ENCODE measurements at places on chromosomes 5 and 9.

DNA sequence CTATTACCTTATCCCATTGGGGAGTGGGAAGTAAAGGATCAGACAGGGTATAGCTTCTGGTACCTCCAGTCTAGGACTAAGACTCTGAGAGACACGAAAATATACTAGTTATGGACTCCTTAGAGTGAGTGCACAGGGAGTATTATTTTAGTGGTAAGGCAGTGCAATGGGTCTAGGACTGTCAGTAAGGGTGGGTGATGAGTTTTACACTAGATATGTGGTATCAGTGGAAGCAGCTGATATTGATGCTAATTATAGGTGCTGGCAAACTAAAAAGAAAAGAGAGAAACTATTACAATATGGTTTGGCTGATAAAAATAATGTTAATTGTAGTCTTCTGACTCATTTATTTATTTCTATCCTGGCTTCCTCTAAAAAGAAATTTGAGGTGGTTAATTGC lies 118.6 kb downstream of the UNC13B start:
- DNase-seq: no peak

DNA sequence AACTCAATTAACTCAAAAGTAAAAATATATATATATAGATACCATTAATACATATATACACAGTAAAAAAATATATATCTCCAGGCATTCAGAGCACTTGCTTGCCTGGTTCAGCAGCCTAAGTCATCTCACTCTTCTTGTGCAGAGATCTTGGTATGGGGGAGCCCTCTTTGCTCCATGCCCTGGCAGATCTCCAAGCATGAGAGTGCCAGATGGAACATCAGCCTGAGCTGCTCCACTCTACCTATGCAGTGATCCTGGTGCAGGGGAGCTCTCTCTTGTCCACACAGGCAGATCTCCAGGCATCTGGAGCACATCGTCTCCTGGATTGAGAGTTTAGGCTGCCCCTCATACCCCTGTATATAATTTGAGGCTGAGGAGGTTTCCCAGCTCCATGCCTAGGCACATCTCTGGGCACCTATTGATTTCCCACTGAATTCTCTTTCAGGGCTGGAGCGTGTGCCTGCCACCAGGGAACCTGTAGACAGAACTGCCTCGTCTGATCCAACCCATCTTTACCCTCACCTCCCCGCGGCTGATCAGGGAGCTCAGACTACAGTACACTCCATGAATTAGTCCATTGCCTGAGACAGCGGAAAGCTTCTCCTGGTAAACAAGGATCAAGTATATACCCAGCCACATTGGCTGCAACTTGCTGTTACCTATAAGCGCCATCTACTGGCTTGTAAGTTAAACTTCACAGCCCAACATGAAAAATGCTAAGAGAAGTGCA lies 342.4 kb upstream of the GRIA1 start:
- DNase-seq: no peak

GRCh38 chr5:150046031-150046430 lies 40.3 kb downstream of the CSF1R start:
- DNase-seq: no peak

DNA sequence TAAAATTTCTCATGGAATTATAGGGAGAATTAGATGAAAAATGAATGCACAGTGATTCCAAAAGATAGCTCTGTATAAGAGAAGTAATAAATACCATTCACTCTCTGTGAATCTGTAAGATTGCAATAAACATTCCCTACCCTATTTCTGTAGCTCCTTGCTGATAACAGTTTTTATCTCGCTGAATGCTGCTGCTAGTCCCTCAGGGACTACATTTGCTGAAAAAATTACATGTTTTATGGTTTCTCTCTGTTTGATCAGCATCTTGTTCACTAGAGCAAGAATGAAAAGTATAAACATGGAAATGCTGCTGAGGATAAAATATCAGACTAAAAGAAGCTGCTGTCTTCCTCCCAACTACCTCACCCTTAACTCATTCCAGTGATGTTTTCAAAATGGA lies 44.3 kb upstream of the TYRP1 start:
- no peak for DNase-seq

GRCh38 chr5:144232285-144232684 lies 61.6 kb downstream of the KCTD16 start:
- DNase-seq: no peak

DNA sequence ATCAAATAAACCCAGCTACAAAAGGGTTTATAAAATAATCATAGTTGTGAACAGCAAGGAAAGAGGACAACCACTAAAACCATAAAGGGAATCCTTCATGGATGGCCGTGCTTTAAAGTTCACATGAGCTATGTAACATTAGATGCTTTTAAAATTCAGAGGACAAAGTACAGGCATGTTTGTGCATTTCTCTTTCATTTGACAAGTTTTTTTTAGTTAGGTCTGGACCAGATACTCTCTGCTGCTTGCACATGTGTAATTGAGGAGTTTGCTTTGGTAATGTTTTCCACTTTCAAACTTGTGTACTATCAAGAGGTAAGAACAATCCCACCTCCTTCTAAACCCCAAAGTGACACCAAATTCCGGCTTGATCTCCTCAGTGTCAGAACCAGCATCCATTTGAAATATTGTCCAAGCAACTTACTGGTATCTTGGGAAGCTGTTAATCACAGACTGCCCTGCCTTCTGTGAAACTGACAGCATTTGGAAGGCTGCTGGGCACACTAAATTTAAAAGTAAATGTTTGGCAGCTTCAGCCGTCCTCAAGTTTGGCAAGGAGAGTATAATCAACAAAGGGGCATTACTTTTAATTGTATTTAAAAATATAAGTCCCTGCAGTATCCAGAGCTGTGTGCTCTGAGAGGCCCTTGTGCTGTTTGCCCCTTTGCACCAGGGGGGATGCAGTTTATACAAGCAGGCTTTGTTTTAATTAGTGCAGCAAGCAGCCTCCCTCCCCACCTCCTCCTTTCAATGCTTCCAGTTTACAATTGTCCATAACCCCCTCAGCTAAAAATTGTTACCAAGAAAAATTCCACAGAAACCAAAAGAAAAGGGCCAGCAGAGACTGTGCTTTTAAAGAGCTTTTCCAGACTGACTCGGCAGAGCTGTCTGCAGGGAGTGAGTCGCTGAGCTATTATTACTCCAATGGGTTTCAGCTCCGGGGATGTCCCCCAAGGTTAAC lies 328.3 kb upstream of the MPDZ start:
- no peak for DNase-seq

DNA sequence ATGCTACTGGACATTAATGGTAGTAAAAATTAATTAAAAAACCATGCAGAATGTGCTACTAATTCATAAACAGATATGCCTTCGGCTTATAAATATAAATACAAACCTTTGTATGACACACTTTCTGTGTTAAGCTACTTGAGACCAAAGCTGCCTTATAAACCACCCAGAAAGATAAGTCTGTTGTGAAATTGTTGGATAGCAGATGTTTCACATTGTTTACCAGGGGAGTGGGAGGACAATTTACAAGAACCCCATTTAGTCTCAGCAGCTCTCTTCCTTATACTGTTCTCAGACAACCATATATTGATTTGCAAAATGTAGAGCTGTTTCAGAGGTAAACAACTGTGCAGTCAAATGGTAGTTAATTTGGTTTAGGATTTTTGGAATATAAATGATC lies 524.4 kb downstream of the PRR16 start:
- no peak for DNase-seq

DNA sequence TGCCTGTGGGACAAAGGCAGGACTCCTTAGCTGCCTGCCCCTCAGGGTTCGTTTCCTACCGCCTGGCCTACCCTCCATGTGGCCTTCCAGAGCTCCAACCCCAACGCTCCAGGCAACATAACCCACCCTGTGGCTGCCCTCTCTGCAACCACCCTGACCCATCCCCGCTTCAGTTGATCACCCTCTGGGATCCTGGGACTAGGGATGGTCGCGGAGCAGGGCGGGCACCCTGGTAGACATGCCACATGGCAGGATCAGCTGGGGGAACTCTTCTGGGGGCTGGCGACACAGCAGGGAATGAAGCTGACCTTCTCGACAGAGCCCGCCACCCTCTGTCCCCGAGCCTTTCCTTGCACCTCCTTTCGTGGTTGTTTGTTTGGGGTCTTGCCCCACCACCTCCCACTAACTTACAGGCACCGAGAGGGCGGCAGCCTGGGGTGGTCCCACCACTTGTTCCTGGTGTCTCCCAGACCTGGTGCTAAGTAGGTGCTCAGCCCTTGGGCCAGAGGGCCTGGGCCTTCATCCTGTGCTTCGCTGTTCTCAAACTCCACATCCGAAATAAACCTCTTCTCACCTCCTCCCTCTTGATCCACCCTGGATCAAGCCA lies 243.1 kb downstream of the PBX3 start:
- DNase-seq: no peak

GRCh38 chr5:37850226-37850865 lies 10.5 kb upstream of the GDNF start:
- DNase-seq: no peak

DNA sequence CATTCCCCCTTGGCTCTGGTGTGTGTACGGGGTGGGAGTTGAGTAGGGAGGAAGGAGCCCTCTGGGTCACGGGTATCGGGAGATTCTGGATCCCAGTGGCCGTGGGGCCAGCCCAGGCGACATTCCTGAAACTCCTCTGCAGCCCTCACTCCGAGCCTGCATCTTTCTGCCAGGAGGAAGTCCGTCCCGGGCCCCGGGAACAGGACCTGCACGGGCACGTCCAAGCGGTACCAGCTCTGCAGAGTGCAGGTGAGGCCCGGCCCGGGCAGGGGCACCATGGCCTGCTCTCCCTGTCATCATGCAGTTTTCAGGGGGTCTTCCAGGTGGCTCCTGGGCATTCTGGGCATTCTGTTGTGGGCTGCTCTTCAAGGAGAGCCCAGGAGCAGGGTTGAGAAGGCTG lies 3.7 kb downstream of the ADAMTSL2 start:
- DNase-seq: no peak

DNA sequence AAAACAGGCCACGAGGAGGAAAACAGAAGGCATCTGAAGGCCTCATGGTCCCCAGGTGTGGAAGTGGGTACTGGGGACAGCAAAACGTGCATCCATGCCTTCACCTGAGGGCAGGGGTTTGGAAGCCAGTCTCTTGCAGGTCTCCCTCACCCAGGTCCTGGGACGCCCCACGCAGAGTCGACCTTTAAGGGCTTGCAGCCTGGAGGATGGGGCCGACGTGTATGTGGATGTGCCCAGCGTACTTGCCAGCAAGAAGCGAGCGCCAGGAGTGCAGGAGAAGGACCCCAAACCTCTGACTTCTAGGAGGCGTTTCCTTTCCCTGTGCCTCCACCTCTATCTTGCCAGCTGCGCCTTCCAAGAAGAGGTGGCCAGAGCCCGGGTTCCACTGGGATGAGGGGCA lies 65.9 kb downstream of the OTULIN start:
- no peak for DNase-seq

- DNase-seq: no peak
Observed at GRCh38 chr5:170275376-170275994, 22.1 kb downstream of the LCP2 start.

DNA sequence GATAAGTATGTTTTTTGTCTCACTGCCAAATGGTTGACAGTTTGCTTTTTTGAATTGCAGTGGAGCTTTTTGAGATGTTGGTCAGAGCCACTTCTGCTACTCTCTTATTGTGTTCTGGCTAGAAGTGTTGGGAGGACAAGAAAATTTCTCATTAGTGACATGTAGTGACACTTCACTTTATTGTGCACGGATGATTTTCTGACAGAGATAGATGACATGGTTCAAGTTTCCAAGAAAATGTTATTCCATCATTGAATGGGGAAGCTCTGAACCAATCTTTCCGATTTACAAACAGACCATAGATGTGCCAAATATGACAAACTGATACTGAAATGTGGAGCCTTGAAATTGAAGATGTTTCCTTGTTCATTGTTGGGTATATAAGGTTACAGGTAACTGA lies 558.9 kb upstream of the WWC1 start:
- DNase-seq: no peak

DNA sequence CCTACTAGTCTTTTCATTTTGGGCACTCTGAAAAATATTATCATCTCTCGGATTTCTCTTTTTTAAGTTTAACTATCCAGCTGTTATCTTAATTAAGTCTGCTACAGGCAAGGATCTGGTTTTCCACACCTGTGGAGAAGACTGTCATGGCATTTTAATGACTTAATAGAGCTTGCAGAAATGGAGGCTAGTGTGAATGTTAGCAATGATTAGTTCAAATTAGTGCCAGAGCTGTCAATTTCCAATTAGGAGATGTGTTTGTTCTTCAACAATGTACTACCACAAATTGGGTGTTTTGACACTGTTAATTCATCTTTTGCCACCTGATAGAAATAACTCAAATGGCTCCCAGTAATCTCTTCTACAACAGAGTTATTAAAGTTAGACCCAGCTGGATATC lies 2023.0 kb upstream of the CDH9 start:
- no peak for DNase-seq

DNA sequence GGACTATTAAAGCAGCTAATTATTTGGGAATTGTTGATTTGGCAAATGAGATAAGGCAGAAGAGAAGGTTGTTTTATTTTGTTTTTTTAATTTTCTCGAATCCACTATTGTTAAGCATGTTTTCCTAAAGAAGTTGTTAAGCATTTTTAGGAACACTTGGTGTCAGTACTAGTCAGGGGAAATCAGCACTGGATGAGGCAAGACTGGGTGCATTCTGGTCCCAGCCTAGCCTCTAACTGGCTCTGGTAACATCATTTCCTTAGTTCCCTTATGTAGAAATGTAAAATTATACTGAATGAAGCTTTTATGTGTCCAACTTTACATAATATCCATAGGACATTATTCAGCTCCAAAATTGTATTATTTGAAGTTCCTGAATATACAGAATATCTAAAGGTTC lies 196.1 kb downstream of the PCSK5 start:
- DNase-seq: no peak

DNA sequence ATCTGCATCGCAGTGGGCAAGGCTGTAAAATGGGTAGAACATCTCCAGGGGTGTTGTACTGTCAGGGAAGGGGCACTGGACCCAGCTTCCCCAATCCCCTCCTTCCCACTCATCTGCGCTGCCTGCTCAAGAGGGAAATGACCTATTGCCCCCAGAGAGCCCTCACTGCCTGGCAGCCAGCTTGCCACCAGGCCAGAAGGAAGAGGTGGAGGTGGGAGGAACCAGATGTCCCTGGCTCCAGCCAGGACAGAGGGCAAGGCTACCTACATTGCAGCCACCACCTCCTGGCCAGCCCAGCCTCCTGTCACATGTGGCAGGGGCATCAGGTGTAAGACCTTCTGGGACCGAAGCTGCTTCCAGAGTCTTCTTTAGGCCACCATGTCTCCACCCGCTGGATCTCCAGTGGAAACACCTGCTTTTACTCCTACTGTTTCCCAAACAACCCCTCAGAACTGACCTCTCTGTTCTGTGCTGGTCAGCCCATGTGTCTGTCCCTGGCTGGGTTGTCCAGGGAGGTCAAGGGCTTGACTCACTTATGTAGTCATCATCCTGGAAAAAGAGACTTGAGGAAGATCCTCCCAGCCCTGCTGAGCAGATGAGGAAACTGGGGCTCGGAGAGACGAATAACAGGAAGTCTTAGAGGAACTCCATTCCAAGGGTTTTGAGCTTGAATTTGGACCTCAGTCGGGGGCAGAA lies 42.3 kb downstream of the JADE2 start:
- no peak for DNase-seq

- DNase-seq: no peak
Observed at GRCh38 chr5:82097-82496, 9.9 kb upstream of the PLEKHG4B start.
